ENCODE measurements at places on chromosomes 12 and 14.

GRCh38 chr14:24979725-24980239 is 70.2 kb downstream of the STXBP6 start:
- DNase-seq = no peak

DNA sequence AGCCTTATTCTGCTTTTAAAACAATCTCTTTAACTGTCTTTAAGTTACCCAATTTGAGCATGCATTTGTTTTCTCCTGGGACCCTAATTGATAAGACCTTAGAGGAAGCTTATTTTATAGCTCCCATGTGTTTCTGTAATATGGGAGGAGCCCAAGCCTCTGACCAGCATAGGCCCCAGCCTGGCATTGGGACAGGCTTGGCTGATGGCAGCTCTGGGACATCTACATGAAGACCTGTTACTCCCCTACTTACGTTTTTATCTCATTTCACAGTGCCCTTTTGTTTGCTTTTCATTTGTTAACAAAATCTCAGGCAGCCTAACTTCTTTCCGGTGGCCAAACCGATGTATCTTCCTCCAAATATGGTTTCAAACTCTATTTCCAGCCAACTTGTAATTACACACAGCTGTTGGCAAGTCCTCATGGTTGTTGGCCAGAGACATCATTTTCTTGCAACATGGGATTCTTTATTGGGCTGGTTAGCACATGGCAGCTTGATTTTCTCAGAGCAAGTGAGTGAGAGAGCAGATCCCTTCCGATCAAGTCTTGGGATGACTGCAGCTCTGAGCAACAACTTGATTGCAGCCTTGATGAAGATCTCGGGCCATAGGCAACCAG is 1117.5 kb downstream of the AACS start:
- DNase-seq = no peak

DNA sequence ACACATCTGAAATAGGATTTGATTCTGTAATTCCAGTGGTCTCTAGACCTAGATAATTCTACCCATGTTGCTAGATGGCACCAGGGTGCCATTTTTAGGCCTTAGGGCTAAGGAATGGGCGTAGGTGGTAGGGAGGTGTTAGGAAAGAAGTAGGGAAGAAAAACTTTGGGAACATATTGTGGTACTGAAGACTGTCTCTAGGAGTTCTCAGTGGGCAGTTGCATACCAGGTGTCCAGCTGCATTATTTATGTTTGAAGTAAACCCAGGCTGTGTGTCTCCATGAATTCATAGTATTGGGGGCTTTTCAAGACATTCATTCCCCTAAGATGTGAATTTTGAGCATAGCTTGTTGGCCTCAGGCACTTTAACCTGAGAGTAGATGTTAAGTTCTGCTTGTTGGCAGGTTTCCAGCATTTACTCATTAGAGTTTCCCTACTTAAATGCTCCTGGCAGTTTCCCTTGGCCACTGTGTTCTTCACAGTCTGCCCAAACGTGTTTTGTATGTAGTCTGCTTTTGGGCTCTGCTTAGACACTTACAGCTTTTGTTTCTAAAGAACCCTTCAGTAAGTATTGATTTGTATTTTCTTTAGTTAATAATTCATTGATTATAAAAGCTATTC is 31.5 kb upstream of the CCT2 start:
- peak; percentile 15 for DNase-seq

GRCh38 chr14:54867011-54867410 is 35.6 kb downstream of the GCH1 start:
- no peak for DNase-seq

DNA sequence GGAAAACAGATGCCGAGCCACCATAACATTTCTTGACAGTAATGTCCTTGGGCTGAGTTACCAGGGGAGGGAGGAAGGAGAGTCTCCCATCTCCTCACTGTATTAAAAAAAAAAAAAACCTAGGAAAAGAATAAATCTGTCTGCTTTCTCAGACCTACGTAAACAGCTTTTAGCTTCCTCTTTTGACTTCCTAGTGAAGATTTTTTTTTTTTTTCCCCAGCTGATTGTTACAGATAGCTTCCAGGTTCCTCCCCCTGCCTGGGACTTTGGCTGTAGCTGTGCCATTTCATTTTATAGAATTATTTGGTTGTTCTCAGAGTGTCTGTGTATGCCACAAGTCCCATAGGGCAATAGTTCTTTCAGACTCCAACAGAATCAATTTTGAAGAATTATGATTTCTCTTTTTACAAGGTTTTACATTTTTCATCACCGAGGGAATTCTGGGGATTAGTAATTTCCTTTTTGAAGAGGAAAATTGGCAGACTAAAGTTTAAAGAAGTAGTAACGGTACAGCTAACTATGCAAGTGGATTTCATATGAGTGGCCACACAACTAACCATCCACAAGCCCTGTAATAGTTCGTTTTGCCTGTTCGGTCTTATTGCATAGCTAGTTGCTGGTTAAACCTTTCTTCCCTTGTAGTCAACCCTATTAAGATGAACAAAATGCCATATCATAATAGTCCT is 23.1 kb upstream of the GNS start:
- DNase-seq = no peak
